SW480 (cell line): ENCODE measurements at places on chromosomes 13 and 19.

- no peak for DNase-seq
Measured at GRCh38 chr19:3368848-3369336, 2.5 kb downstream of the NFIC start.

- peak; percentile 50 for DNase-seq
Measured at GRCh38 chr13:95494082-95494681, 58.3 kb upstream of the CLDN10 start.

DNA sequence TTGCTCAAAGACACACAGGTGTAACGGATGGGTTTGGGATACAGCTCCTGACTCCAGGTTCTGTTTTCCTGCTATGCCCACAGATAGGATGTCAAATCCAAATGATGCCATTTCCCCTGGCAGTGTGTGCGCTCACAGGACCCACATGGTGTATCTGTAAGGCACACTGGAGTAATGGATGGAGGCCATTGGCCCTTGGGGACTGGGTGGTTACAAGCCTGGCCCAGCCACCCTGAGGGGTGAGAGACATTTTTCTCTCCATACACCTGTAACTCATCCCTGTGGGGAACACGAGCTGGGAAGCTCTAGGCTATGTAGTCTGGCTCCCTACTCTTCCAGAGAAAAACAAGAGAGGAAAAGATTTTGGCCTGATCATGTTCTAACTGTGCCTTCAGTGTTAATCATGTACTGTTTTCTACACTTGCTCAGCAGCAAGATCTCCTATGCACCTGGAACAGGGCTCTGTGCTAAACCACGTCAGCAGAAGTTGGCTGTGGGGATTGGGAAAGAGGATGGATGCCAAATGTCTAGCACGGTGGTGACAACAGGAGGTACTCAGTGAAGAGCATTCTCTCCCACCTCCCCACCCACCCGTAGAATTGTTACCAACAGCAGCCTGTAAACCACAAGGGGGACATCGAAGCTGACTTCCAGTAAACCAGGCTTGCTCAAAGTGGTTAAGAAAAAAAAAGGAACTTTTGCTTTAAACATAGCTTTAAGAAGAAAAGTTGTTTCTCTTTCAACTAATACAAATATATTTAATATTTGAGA, 237.0 kb downstream of the LACC1 start:
- no peak for DNase-seq

- DNase-seq: no peak
Measured at GRCh38 chr13:24381541-24382265, 72.3 kb downstream of the C1QTNF9 start.

GRCh38 chr19:58440556-58440955, 603 bp upstream of the ZNF132 start:
- DNase-seq: no peak

GRCh38 chr13:50636007-50636704, 207.3 kb downstream of the DLEU7 start:
- DNase-seq: no peak

DNA sequence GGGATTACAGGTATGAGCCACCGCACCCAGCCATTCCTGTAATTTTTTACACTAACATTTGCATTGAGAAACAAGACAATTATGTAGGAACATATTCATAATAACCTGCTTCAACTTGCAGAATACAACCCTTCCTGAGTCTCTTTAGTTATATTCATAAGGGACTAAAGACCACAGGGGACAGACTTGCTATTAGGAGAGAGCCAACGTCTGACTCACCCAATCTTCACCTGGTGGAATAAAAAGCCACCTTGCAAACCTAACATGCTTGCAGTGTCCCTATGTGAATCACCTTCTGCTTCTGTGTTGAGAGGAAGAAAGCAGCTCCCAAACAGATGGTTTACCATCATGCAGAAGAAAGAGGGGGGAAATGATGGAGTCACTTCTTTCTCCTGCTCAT, 456.1 kb downstream of the PCDH9 start:
- no peak for DNase-seq

DNA sequence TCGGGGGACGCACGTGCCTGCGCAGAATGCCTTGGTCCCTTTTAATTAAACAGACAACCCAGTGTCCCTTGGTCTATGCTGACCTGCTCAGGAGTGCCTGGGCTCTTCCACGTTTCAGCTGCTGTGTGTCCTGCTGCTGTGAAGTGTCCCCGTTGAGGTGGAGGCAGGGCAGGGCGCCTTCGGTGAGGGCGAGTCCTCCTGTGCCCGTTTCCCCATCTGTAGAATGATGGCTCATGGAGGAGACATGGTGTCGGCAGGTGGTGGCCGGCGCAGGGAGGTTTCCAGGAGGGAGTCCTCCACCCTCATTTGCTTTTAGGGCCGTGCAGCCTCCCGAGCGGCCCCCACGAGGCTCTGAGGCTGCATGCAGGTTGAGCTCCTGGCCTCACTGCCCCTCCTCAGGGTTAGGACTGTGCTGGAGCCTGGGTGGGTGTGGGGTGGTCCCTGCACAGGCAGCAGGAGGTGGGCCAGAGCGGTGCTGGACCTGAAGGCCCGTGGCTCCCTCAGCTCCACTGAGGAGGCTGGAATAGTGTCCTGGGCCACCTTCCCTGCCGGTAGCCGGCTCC, 8.8 kb downstream of the STK11 start:
- DNase-seq: no peak

- no peak for DNase-seq
Measured at GRCh38 chr13:60612593-60612992, 215.6 kb downstream of the TDRD3 start.

- DNase-seq: no peak
Measured at GRCh38 chr13:81639984-81640582, 1299.2 kb upstream of the SPRY2 start.

- DNase-seq: no peak
Measured at GRCh38 chr19:2355168-2356035, 4.7 kb upstream of the TMPRSS9 start.

GRCh38 chr13:41452462-41452861, 4.9 kb upstream of the RGCC start:
- DNase-seq: no peak

DNA sequence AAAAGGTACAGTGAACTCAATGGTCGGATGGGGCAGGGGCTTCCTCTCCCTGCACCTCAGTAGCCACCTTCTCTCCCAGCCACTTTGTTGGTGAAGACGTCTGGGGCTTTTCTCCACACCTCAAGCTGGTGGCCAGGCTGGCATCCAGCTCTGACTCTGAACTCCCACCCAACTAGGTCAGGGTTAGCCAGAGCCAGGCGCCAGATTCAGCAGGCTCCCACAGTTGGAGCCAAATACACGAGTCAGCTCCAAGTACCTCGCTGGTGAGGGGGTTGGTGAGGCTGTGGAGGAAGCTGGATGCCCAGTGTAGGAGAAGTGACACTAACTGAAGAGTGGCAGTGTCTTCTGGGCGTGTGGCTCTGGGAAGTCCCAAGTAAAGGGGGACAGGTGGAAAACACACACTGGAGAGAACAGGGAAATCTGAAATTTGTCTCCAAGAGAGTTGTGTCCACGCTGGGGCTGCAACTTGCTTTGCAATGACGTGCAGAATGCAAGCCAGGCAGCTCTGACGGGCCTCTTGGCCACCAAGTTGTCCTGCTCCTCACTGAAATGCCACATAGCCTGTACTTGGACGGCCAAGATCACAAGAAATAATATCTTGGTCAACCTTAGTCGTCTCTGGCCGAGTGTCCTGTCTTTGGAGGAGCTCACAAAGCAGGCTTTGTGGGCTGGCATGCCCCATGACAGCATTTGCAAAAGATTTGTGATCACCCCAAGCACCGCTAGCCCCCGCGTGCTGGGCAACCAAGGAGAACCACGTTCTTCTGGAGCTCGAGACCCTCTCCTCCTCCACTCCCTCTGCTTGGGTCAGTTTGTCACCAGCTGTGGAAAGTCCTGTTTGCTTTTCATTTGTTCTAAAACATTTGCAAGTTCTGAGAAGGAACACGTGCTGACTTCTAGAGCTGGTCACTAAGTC, 18.1 kb downstream of the SLC7A1 start:
- no peak for DNase-seq

DNA sequence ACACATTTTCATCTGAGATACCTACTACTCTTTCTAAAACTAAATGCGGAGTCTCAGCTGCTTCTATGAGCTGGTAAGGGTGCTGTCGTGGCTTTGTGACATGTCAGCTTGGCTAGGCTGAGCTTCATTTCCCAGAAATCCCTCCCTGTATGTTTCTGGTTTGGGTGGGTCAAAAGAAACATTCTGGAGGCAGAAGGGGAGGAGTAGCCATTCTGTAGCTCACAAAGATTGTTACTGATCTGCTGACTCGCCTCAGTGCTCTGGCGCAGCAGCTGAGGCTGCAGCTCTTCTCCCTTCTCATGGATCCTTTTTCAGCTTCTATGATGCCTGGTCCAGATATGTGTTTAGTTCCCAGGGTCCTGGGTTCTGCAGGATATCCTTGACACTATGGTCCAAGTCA, 114.7 kb downstream of the RAP2A start:
- no peak for DNase-seq

- DNase-seq: no peak
Measured at GRCh38 chr13:43751624-43752023, 35.1 kb downstream of the ENOX1 start.

GRCh38 chr13:98103531-98103930, 39.4 kb upstream of the FARP1 start:
- no peak for DNase-seq

GRCh38 chr13:43579321-43579720, 207.5 kb downstream of the ENOX1 start:
- DNase-seq: no peak

DNA sequence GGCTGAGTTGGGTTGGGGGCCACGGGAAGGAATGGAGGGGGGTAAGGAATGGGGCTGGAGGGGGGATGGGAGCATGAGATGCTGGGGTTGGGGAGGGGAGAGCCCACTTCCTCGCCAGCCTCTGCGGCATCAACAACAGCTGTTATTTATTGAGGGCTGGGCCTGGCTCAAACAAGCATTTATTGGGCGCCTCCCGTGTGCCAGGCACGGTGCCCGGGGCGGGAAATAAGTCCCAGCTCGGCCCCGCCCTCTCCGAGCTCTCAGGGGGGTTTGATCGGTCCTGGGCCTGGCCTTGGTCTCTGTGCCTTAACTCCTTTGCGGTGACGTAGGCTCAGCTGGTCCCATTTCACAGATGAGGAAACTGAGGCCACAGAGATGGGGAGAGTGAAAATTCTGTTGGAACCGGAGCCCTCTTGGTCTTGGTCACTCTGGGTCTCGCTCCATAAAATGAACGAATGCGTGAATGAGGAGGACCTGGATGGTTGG, 919 bp upstream of the ADAMTS10 start:
- DNase-seq: no peak

DNA sequence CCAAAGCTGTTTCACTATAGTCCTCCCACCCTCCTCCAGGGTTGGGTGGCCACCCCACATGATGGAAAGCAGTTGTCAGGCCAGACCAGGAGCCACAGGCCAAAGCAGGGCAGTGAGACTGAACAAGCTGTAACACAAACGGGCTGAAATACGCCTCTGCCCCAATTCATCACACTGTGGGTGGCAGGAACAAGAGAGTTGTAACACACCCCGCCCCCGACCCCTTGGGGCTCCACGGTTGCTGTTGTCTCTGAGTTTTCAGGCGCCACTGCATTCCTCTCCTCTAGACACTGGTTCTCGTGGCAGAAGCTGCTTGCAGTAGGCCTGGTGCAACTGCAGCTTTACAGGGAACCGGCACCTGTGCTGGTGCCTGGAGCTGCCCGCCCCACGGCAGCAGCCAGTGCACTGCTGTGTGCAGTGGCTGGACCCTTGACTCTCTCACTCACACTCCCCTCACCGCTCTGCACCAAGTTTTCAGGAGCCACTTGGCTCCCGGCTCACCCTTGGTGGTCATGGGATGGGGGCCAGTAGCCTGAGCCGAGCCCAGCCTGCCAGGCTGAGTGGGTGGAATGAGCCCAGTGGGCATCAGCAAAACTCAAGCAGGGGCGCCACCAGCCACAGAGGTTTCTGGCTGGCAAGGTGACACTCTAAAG, 1314.5 kb upstream of the MIR17HG start:
- DNase-seq: no peak

DNA sequence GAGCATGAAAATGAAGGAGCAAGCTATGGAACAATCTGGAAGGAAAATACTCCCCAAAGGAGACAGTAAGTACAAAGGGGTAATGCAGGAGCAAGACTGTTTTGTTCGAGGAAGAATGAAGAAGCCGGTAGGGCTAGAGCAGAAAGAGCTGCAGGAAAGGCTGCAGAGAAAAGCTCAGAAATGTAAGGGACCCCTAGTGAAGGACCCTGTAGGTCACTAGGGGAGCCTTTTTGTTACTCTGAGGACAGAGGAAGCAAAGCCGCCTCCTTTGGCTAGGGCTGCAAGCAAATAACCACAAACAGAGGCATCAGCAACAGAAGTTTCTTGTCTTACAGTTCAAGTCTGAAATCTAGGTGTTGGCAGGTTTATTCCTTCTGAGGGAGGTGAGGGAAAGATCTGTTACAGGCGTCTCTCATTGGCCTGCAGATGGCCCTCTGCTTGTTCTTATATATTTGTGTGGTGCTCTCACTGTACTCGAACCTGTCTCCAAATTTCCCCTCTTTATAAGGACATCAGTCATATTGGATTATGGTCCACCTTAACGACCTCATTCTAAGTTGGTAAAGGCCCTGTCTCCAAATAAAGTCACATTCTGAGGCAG, 362.3 kb downstream of the COG6 start:
- no peak for DNase-seq

DNA sequence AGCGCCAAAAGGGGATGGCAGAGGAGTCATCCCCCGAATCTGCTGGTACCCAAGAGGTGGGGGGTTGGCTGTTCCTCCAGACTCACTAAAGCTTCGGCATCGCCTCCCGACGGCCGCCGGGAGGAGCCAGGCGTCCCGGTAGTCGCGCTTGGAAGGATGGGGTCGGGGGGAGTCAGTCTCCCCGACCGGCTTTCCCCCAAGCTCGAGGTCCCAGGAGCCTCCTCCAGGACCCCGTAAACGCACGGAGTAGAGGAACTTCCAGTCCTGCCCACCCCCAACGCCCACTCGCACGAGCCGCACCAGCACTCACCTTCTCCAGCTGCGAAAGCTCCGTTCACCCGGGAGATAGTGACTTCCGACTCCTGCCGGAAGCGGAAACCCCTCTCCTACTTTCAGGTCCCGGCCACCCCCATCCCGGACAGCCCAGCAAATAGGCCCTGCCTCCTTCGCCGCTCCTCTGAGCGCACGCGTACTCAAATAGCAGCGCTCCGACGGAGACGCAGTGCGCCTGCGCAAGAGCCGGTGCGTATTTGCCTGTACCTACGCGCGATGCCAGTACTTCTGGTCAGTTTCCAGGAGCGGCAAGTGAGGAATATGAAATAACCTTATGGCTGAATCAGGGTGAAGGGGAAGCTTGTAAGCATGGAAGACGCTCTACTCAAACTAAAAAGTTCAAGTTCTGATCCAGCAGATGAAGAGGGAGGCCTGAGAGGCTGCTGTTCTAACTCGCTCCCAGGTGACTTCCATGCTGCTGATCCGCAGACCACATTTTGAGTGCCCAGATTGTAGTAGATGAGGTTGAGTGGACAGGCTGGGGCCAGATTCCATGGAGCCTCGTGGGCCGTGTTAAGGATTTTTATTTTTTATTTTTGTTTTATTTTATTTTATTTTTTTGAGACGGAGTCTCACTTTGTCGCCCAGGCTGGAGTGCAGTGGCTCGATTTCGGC, at the start of gene ELOF1:
TSS of gene ELOF1 (minus strand) at position 350 of the 948 bp plus-strand sequence. CDS start 4,883 bp downstream, outside the sequence.
- peak; percentile 97 for DNase-seq

DNA sequence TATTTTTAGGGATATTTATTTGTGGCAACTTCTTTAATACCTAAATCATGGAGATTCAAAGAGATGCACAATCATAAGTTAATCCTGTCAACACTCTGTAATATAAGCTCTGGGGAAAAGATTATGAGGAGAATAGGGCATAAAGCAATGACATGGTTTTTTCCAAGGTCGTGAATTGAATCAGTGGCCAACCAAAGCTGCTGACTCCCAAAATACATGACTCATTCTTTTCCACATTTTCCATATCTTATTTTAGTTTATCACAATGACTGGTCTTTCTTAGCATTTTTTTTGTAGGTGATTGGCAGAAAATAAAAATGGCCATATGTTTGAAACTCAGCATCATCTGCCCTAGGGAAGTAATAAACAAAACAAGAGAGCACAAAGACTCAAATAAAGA, 28.5 kb upstream of the RBM26 start:
- DNase-seq: no peak
